ENCODE measurements at places on chromosomes 2 and 18.

DNA sequence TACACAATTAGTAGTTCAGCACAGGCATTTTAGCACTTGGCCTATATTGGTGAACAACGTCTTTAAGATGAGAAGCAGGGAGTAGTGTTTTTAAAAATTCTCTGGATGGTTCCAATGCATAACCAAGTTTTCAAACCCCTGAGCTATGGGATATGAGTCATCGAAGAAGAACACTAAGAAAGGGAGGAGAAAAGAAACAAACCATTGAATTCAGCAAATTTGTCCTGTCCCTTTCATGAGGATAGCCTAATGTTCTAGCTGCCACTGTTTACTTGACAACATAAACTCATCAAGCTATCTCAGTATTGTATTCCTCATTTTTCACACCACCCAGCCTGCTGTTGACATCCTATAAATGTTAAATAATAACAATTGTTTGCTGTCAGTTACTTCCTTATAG is 158.0 kb downstream of the BARD1 start:
- no peak for DNase-seq

DNA sequence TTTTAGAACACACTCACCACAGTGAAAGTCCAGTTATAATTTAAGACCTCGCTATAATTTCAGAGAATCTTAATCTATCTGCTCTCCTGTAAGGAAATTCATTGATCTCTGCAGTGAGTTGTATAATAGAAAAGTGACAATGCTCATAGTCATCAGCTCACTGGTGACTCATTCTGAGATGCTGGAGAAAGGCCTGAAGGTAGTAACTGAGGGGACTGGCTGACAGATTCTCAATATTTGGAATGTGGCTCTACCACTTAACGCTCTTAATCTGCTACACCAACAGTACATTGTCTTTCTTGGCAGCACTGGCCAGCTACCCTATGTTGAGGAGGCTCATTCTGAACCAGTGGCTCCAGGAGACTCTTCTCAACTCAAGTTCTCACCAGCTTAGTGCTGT is 246.1 kb downstream of the RPRM start:
- no peak for DNase-seq

- DNase-seq: peak; percentile 47
Measured at GRCh38 chr2:43225788-43226557, 433 bp downstream of the ZFP36L2 start.

GRCh38 chr2:134124047-134124753 is 129.7 kb upstream of the MGAT5 start:
- no peak for DNase-seq

GRCh38 chr2:122033778-122034177 is 278.3 kb downstream of the TSN start:
- DNase-seq: no peak

DNA sequence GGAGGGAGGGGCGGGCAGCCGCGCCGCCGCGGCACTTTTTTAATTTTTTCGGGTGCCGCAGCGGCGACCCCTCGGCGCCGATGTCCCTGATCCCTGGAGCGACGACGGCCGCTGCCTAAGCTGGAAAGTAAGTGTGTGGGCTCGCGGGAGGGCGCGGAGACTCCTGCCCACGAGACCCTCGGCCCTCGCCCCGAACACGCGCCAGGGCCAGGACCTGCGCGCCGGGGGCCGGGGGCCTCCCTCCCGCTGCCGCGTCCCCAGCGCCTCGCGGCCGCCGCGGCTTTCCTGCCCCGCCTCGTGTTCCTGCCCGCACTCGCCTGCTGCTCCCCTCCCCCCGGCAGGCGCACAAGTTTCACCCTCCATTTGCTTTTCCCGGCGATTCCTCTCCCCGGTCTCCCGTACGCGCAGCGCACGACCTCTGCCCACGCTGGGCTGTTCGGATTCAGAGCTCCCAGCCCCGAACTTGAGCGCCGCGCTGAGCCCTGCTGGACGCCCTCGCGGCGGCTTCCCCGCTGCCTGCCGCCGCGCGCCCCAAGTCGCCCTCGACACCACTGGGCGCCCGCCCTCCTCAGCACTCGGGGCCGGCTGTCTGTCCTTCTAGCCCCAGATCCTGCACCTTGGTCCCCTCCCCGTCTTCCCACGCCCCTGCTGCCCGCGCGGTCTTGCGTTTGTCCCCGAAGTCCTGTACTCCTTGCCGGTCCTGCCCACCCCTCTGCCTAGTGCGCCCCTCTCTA is 507 bp downstream of the PKP4 start:
- DNase-seq: peak; percentile 66

GRCh38 chr2:131115752-131116151 is 10.6 kb downstream of the PLEKHB2 start:
- DNase-seq: no peak

DNA sequence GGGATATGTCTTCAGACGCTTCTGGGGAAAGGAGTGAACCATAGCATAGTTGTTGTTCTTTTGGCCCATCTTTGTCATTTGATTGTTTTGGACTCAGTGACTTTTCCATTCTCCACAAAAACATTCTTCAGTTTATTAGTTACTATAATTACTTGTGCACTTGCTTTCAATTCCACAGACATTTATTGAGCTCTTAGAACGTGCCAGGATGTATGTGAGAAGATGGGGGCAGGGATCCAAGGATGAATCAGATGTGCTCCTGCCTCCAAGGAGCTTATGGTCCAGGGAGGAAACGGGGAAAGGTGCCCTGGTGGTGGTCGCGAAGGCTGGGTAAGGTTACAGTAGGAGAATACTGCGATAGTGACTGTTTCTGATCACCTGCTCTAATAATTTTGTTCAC is 6.9 kb upstream of the SLC4A3 start:
- no peak for DNase-seq

GRCh38 chr2:173286153-173286809 is 68.4 kb upstream of the CDCA7 start:
- no peak for DNase-seq

DNA sequence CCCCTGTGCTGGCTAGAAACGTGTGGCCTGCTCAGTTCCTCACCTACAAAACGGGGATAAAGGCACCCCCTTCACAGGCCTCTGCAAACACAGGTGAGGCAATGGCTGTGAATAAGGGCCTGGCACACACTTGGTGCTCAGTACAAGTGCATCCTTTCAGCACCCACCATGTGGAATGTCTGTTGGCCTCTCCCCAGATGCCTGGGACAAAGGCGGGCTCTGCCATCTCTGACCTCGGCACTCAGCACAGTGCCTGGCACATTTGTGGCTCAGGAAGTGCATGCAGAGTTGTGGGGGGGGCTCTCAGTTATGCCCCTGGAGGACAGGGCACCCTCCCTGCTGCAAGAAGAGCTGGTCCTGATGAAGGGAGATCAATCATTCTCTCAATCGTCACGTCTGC is 224.6 kb upstream of the RAB6C start:
- no peak for DNase-seq

DNA sequence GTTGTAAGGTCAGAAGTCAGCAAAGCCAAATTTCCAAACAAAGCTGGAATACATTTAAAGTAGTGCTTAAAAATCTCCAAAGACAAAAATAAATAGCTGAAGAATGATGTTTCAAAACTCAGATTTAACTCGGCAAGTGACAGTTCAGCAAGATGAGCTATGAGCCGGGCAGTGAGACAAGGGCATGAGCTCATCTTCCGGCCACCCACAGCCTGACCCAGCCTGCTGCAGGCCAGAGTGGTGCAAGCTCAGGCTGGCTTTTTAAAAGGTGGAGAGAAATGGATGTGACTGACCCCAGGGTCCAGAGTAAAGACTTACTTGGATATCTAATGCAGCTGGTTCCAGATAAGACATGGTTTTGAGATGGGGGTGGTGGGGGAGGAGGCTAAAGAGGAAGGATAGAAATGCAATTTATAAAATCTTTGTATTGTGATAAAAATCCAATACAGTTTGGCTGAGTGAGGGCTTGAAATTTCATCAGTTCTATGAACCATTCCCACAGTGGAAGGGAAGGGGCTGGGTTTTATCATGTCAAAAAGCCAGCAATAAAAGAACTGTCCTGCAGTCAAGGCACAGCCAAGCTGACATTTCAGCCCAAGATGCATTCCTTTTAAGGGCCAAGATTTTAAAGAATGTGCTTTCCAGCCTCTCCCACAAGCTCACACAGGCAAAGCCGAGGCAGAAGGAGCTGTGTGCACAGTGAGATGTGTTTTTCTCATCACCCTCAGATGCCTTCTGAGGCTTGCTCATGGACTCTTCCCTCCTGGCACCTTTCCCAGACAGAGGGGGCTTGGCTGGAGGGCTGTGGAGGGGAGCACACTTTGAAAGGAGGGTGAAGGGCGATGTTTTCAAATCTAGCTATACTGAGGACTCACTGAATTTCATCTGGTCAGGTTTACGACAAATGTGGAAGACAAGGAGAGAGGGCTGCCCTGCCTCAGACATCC is 97.9 kb upstream of the KLHL29 start:
- DNase-seq: no peak

DNA sequence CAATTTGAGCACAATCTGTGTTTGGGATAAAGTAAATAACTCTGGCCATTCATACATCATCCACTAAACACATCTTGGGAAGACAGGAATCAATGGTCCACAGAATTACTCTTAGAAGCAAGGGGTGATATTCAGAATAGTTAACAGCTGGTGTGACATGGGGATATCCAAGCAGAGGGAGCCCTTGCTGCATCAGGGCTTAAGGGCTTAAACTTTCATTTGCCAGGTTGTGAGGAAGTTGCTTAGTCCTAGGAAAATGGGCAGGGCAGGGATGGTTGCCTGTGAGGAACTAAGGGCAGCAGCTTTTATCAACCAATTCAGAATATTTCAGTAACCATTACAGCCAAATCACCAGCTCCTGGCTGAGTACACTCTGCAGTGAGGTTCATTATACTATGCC is 2.0 kb upstream of the ITGA6 start:
- no peak for DNase-seq

DNA sequence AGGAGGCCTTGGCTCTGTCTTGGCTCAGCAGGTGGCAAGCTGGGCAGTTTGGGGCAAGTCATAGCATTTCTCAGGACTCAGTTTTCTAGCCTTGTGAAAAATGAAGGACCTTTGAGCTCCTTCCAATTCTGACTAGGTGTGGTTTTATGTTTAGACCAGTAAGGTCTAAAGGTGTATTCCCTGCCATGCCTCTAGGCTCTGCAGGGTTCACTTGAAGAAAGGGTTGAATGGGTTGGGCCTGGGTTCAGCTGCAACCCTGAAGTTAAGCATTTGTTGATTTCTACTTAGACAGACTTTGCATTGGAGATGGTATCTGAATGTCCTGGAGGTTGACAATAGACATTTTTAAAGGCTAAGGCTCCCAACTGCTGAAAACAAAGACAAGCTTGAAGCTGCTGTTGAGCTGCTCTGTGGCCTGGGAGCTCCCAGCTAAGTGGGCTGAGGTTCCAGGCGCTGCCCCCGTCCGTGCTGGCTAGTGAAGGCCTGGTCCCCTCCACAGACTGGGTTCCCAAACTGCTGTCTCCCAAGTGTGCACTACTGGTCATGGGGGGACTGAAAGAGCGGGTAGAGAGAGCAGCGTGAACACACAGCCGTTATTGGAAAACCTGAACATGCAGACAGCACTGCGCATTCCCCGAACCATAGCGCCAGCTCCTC is 100.7 kb upstream of the SMAD7 start:
- DNase-seq: no peak

GRCh38 chr2:202542142-202542541 is 92.6 kb upstream of the FAM117B start:
- no peak for DNase-seq

DNA sequence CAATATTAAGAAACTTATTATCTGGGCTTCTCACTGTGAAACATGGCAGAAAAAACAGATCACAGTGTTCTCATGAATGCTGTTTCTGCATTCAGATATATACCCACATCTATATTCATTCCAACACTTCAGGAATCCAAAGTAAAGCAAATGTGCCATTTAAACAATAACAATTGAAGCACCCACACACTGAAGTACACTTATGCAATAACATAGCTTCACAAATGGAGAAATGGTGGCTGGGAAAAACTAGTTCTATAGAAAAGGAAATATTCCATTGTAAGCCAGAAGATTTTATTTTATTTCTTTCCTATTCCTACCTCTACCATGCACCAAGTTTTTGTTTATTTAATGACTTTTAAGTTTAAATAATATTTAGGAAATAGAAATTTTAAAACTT is 111.9 kb downstream of the DPP4 start:
- no peak for DNase-seq

DNA sequence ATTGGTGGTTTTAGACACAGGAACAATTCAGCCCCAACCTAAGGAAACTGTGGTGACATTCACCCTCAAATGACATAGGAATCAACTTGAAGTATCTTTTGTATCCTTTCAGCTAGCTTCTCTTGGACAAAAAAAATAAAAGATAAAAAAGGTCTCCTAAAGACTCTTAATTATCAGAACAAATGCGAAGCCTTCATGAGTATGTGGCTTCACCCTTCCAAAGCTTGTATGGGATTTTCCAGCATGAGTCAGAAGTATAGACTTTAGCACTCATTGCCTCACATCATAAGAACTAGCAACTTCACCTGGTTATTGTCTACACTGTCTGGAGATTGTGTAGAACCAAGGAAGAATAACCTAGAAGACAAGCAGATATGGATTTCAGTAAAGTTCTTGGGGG is 135.4 kb downstream of the LAMA3 start:
- DNase-seq: no peak

GRCh38 chr2:134152045-134153010 is 101.5 kb upstream of the MGAT5 start:
- no peak for DNase-seq

DNA sequence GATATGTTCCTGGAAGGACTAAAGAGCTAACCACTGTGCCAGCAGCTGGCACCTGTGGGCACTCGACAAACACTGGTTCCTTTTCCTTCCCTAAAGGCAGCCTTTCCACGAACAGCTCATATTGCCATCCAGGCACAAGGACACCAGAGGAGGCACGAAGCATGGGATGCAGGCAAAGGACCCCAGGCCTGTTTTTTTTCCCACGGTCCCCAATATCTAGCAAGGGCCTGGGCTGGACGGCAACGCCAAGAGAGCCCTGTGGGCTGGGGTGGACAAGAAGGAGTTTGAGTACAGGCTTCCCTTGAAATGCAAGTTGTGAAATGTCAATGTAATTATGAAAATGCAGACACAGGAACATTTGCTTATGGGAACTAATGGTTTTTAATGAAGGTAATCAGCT is 135.9 kb downstream of the CYP26B1 start:
- no peak for DNase-seq

DNA sequence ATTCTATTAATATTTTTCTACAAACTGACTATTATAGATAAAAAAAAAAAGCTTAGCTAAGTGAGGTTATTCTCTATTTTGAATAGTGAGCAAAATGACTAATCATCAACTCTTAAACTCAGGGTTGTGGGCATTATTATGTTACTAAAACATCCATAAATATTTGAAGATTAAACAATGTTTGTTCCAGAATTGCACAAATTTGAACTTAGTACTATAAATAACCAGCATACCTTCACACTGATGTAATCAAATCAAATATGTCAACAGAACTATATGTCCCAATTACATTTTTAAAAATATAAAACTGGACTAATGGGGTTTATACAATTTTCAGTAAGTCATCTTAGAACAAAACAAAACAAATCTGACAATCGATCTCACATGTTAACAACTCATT is 800.9 kb downstream of the LRP1B start:
- no peak for DNase-seq

GRCh38 chr2:143934626-143935481 is 585.1 kb downstream of the ZEB2 start:
- DNase-seq: no peak
